ENCODE measurements at places on chromosomes 6 and 20.

- DNase-seq, result no peak
Measured at GRCh38 chr6:109342506-109342905, 39.8 kb downstream of the CD164 start.

GRCh38 chr6:86963352-86963751, 26.0 kb downstream of the HTR1E start:
- DNase-seq, result no peak

GRCh38 chr6:105780146-105780860, 305.8 kb upstream of the PRDM1 start:
- no peak for DNase-seq

DNA sequence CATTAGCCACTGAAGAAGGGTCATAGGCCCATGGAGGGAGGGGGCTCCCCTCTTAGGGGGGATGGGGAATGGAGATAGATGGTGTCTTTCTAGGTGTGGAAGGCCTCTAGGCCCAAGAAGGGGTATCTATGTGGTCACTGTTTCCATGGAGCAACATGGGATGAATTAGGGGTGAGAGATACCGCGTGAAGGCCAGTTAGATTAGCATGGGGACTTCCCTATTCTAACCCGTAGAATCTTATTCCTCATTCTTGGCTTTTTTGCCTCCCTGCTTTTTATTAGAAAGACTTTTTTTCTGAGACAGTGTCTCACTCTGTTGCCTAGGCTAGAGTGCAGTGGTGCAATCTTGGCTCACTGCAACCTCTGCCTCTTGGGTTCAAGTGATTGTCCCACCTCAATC, 3.2 kb downstream of the RAB44 start:
- DNase-seq, result no peak

- no peak for DNase-seq
Measured at GRCh38 chr6:132961610-132962009, 147.2 kb downstream of the RPS12 start.

DNA sequence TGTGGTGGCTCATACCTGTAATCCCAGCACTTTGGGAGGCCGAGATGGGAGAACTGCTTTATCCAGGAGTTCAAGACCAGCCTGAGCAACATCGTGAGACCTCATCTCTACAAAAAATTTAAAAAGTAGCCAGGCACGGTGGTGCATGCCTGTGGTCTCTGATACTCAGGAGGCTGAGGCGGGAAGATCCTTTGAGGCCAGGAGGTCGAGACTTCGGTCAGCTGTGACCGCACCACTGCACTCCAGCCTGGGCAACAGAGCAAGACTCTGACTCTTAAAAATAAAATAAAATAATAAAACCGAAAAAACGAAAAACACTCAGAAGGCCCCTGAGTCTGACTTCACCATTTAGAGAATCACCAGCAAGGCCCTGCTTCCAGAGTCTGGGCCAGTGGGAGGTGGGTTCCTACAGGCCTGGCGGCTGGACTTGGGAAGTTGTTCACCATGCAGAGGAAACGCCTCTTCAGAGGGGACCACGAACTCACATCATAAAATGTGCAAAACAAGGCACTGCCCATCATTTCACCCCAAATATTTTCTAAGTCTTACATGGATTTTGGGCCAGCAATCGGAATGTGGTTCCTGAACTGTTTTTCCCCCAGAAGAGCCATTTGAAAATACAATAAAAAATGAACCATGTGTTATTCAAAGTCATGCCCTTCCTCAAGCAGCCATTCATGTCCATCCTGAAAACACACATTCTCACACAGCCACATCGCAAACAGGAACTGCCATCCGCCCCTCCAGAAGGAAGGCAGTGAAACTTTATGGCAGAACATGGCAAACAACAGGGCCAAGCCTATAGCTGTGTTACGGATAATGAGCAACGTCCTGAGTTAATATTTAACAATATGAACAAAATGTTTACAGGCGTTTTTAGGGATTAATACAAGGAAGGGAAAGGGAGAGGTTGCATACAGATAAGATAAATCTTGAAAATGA, 57.8 kb downstream of the SLC22A23 start:
- no peak for DNase-seq

DNA sequence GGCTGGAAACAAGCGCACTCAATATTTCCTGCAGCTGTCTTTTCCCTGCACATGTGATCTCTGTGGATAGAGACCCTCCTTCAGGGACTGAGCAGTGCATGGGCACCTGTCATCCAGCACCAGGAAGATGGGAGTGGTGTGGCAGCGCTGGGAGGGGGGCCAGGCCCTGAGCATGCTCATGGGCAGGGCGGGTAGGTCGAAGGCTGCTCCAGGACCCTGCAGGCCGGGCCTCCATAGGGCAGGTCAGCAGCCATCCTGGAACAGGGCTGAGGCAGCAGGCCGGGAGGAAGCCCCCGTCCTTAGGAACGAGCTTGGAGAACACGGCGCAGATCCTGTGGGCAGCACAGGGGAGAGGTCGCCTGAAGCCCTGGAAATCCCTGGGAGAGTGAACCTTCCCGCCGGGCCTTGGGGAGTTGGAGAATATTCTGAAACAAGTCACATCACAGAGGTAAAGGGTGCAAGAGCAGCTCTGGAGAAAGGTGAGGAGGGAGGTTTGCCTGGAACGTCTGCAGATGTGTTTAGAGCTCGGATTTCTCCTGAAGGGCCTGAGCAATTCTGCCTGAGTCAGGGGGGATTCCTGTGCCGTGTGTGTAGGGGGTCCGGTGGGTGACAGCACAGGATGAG, 133.2 kb downstream of the SMOC2 start:
- no peak for DNase-seq

DNA sequence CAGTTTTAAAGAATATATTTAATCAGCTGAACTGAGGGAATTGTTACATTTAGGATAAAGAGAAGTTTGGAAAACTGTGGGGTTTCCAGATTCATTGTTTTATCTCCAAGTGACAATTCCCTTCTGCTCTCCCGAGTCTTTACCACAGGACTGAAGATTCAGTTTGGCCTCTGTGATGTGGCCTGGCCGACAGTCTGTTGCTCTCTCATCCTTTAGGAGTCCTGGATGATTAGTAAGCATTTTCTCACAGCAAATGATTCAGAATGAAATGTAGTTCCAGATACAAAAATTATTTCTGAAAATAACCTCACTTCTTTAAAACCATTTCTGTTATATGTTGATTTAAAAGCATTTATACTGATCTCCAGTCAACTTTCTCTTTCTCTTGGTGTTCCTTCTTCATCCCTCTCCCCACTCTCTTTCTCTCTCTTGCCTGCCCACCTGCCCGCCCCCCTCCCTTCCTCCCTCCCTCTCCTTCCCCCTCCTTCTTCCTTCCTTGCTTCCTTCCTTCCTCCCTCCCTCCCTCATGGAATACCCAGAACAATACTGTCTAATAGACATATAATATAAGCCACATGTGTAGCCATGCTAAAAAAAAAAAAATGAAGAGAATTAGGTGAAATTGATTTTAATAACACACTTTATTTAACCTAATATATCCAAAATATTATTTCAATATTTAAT, 254.9 kb downstream of the PRL start:
- DNase-seq, result no peak

- no peak for DNase-seq
Measured at GRCh38 chr6:84665401-84665800, 99.0 kb downstream of the TBX18 start.

GRCh38 chr6:151239603-151240035, at the start of gene AKAP12:
Gene AKAP12, plus strand, starts transcription at chr6:151239967. Its CDS starts 596 bp downstream, at chr6:151240563.
- no peak for DNase-seq

- no peak for DNase-seq
Measured at GRCh38 chr6:142485256-142485655, 183.4 kb downstream of the ADGRG6 start.

DNA sequence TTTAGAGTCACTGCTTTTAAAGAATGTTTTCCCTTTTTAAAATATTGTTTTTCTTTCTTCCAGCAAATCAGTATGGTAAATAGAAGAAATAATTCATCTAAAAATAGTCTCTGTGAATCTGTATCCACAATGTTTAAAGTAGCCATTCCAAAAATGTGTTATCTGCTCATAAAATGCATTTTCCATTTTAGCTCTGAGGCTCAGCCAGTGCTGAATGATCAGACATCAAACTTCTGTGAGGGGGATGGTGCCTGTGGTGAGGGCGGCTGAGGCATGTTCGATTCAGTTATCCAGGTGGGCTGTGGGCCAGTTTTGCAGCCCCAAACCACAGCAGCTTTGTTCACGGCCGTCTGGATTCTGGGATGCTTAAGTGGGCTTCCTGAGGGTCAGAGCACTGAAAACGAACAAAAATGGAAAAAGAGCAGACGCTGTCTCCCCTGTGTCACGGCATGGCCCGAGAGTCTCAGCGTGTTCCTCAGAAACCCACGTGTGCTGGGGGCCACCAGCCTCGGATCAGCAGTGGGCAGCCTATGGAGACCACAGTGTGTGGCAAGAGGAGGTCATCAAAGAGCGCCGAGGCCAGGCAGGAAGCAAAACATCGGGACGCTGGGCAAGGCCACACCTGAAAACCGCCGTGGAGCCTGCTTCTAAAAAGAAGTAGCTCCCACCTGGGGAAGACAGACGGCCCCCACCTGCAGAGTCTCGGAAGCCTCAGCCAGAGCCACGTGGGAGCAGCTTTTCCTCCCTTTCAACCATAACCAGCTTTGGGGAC, 134.9 kb upstream of the THBS2 start:
- no peak for DNase-seq

- DNase-seq, result no peak
Measured at GRCh38 chr20:40930561-40930960, 98.1 kb upstream of the TOP1 start.

GRCh38 chr20:17169585-17170136, 57.2 kb upstream of the PCSK2 start:
- DNase-seq, result no peak

GRCh38 chr6:3280091-3280490, 21.3 kb downstream of the PSMG4 start:
- DNase-seq, result no peak

GRCh38 chr6:56357616-56358373, 110.4 kb upstream of the COL21A1 start:
- DNase-seq, result no peak

GRCh38 chr20:24779946-24780345, 169.1 kb upstream of the CST7 start:
- DNase-seq, result no peak

GRCh38 chr6:71388068-71388744, 99.6 kb downstream of the OGFRL1 start:
- no peak for DNase-seq

DNA sequence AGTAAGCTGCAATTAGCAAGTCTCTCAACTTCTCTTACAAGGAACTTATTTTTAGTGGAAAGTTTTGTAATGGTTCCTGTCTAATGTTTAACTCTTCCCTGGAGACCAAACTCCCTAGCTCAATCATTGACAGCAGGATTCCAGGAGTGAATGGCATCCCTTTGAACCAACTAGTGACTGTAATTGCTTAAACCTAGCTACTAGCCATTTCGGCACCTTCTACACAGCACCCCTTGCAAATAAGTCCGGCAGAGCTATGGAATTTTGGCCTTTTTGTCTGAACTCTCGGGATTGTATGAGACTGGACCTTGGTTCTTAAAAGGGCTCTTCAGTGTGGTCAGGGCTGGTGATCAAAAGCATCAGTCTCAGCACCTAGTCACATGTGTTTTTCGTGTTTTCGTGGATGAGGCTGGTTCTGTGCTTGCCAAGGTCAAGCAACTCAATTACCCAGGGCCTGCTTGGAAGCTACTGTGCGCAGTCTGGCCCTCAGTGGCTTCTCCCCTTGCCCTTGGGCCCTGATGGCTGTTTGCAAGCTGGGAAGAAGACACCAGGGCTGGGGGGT, 135.3 kb upstream of the NEDD9 start:
- no peak for DNase-seq

- DNase-seq, result no peak
Measured at GRCh38 chr6:95578106-95578410, 723 bp downstream of the MANEA start.

DNA sequence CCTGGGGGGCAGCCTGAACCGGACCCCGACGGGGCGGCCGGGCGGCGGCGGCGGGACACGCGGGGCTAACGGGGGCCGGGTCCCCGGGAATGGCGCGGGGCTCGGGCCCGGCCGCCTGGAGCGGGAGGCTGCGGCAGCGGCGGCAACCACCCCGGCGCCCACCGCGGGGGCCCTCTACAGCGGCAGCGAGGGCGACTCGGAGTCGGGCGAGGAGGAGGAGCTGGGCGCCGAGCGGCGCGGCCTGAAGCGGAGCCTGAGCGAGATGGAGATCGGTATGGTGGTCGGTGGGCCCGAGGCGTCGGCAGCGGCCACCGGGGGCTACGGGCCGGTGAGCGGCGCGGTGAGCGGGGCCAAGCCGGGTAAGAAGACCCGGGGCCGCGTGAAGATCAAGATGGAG, 636 bp downstream of the SRF start:
- DNase-seq, result no peak

- DNase-seq, result no peak
Measured at GRCh38 chr6:151442371-151442770, 9.6 kb downstream of the RMND1 start.

- DNase-seq, result no peak
Measured at GRCh38 chr20:15239542-15240206, 902.3 kb upstream of the FLRT3 start.

DNA sequence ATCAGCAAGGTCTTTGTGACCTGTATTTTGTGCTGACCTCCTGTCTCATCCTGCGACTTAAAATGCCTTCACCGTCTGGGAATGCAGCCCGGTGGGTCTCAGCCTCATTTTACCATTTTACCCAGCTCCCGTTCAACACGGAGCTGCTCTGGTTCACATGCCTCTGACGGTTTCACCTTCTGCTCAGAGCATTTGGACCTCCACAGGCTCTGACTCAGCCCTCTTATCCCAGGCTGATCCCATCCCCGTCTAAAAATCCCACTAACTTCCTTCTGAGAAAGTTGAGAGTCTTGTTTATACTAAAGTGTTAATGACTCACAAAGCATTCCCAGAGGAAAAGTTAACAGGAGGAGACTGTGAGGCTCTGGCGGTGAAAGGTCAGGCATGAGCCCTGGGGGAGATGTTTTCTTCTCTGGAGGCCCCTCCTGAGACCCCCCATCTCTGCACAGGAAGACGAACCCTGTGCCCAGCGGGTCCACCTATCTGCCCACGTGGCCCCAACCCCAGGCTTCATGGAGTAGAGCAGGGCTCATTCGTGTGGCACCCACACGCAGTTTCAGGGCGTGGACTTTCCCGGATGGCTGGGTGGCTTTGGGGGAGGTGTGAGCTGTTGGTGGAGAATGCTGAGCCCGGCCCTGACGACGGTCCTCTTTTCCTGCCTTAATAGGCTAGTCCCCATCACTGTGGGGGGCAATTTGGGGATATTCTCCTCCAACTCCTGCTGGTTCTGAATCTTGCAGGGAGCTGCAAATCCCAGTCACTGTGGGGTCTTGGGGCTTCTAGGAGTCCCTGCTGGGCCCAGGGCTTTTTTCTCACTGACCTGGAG, 3.3 kb upstream of the BIRC7 start:
- DNase-seq, result no peak

- peak; percentile 60 for DNase-seq
Measured at GRCh38 chr6:24060982-24061754, 64.8 kb upstream of the NRSN1 start.

- no peak for DNase-seq
Measured at GRCh38 chr20:47319517-47320252, 36.8 kb downstream of the ZMYND8 start.
